ENCODE measurements at places on chromosomes 1 and 21.
A peak's percentile ranks its signal among the peaks of the same experiment; 100 is the strongest.

GRCh38 chr1:25427696-25428095, 3.0 kb upstream of the MACO1 start:
- DNase-seq, result no peak

GRCh38 chr21:35585878-35586277, 474.4 kb downstream of the SETD4 start:
- DNase-seq, result no peak

- no peak for DNase-seq
These were observed 17.7 kb downstream of the TMEM201 start for GRCh38 chr1:9606458-9606857.

- no peak for DNase-seq
These were observed 48.7 kb upstream of the TNR start for GRCh38 chr1:175792136-175792535.

DNA sequence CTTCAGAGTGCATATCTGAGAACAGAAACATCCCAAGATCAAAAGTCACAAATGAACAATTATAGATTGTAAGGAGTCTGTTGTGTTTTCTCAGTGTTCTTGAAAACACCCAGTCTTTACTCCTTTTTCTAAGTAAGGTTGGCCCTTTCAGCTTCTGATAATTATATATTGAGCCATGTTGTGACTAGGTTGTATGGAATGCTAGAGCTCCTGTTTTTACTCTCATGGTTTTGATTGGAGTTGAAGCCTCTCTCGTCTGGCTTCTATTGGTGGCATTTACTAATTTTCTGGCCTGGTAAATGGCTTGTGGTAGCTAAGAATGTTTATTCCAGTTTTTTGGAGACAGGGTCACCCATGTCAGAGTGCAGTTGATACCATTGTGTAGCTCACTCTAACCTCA, 84.7 kb downstream of the NDUFS5 start:
- DNase-seq, result no peak

GRCh38 chr1:14926229-14926628, 227.3 kb upstream of the TMEM51 start:
- DNase-seq, result no peak

GRCh38 chr1:44089371-44090048, 29.1 kb upstream of the KLF17 start:
- DNase-seq, result no peak

DNA sequence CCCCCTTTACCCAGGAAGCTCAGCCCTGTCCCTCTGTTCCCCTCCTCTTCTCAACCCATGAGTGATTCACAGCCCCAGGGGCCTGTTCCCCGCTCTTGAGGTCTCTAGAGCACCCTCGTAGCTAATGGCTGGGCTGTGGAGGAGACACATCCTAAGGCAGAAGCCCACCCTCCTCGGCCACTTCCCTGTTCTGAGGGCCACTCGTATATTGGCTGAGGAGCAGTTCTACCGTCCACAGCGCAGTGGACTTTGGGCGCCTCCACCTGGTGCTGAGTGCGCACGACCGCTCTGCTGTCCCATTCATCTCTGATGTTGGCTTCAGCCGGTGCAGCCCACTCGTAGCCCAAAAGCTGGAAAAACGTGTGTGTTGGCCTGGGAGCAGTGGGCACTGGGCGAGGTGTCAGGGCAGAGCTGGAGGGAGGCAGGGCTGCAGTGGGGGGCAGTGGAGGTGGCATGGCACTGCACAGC, 24.5 kb upstream of the PKP1 start:
- no peak for DNase-seq

DNA sequence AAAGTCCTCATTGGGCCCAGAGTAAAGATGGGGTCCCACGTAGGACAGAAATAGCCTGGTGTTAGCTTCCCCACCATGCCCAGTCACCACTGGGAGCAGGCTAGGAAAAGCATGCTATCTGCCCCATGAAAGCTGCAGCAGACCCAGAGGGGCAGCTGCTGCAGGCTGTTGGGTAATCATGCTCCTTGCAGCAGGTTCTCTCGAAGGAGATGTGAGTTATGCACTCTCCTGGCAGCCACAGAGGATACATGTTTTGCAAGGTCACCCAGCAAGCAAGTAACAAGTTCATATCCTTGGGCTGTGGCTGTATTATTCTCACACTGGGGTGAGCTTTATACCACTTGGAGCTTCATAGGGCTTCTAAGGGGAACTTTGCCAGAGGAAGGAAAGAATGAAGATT, 9.1 kb upstream of the HEYL start:
- no peak for DNase-seq

GRCh38 chr1:205535866-205536758, 31.6 kb downstream of the CDK18 start:
- no peak for DNase-seq

DNA sequence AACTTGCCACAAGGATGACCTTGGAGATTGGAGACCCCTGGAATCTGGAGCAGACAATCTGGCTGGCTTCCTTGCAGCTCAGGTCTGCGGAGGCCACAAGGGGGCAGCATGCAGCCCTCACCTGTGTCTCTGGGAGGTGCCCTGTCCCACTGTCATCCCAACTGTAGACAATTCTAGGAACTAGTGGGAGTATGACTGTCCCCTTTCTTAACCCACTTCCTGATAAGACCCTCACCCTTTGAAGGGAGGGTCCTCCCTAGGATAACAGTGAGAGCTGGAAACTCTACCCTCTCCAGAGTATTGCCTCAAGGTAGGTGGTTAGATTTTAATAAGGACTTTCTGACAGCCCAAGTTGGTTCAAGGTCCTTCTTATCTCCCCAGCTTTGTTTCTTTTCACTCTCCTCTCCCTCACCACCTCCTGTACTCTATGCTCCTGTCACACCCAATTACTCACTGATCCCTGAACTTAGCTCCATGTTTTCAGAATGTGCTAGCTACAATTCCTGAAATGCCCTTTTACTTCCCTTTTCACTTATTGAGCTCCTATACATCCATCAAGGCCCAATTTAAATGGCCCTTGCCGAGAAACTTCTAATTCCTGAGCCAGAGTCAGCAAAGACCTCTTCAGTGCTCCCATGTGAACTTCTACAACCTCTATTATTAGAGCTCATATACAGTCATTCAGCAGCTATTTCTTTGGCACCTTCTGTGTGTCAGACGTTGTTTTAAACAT, 9.2 kb upstream of the KCNQ4 start:
- peak; percentile 42 for DNase-seq

- peak; percentile 86 for DNase-seq
These were observed 9.1 kb downstream of the IFI6 start for GRCh38 chr1:27662707-27663393.

DNA sequence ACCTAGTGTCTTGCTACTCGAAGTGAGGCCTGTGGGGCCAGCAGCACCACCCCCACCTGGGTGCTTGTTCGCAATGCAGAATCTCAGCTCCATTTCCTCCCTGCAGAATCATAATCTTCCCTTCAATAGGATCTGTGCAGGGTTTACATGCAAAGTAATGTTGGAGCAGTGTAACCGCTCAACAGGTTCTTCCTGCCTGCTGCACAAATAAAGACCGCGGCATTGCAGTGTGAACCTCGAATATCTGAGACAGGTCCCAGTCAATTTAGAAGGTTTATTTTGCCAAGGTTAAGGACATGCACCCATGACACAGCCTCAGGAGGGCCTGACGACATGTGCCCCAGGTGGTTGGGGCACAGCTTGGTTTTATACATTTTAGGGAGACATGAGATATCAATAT, 119.2 kb downstream of the TLR5 start:
- DNase-seq, result no peak

DNA sequence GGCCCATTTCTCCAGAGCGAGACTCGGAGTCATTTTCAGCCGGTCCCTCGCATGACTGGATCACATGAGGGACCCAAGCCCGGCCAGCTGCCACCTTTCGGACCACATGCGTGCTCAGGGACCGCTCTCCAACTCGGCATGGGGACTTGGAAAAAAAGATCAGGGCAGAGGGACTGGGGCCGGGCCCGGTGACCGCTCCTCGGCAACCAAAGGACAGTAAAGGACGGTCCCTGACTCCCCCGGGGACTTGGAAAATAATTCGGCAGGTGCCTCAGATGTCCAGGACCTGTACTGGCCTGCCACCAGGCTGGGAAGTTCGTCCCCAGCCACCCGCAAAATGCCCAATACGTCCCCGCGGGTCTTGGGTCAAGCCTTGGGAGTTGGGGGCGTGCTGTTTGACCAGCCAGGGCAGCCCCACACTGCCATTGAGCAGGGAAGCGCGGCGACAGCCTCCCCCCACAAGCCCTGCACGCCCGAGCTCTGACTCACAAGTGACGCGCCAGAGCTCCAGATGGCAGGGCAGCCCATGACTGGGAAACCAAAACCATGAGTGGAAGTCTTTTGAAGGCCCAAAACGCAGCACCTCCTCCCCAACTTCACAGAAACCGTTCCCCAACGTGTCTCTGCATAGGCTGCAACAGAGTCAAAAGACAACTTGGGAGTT, 134.5 kb downstream of the LIPI start:
- no peak for DNase-seq

GRCh38 chr21:26842974-26843932, 2.0 kb downstream of the ADAMTS1 start:
- DNase-seq, result no peak

DNA sequence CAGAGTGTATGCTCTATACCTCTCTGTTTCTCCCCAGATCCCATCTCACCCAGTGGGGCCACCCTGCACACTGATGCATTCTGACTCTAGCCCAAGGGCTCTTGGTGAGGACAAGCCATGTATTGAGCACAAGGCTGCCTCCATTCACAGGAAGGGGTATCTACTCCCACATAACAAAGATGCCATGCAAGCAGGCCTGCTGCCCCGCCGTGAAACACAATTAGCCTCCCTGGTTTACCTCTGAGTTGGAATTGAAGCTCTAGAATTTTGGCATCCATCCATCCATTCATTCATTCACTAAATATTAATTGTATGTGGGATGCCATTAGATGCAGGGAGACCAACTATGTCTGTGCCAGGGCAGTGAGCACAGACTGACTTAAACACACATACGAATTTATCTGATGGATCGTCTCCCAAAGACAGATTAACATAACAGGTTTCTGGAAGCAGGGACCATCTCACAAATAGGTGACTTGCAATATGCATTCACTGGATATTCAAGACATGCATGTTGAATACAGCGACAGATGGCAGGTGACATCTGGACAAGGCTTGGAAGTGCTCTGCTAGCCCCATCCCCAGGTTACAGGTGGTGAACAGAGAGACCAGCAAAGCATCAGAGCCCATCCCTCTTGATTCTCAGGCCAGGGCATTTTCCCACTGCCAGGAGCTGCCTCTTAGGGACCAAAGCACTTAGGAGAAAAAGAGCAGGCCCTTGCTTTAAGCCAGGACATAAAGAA, 34.3 kb downstream of the TRABD2B start:
- no peak for DNase-seq

GRCh38 chr1:8456308-8456912, 138.5 kb downstream of the SLC45A1 start:
- no peak for DNase-seq

DNA sequence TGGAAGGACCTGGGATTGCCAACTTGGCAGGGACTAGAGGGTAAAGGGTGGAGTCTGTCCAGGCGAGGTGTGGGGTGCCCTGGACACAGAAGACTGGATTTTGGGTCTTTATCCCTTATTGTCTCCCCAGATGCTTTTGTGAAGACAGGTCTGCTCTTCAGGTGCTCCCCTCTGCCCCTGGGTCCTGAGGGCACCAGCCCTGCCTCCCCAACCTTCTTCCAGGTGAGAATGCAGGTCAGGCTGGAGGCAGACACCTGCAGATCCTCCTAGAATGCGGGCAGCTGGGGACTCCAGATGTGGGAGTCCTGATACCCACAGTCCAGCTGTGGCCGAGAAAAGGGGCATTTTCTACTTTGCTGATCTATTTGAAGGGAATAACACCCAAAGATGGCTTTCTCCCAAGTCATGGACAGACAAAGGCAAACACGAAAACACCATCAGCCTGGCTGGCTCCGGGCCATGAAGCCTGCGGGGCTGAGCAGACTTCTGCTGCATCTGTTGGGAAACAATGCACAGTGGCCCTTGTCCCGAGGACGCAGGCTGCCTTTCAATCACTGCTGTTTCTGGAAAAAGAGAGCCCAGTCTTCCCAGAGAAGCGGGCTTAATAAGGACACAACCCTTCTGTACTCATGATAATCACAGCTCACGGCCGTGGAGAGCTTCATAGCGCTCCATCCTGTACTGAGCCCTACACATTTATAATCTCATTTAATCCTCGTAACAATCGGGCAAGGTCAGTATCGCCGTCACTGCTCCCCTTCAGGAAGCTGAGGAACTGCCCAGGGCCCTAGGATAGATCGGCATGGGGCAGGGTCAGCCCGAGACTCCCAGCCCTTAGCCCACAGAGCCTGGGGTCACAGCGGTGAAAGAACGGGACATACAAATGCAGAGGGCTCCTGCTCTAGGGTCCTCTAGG, 62.0 kb upstream of the ABCG1 start:
- DNase-seq, result no peak

GRCh38 chr1:12478612-12478985, 139.4 kb downstream of the DHRS3 start:
- peak; percentile 42 for DNase-seq

All from CD4-positive, alpha-beta memory T cell (primary cell).